ENCODE measurements at places on chromosomes 2 and 18. TPM values are rescaled to one million over a fixed set of nuclear protein-coding genes. Genes with fewer than 3 reads are reported as not detected.

PUS10 gene
- 6.9 TPM for total RNA-seq

GRCh38 chr2:3604991-3605961, 10.4 kb downstream of the COLEC11 start:
- DNase-seq = peak; percentile 46

EVX2 gene
- not detected for total RNA-seq

IL1B gene
- 5.7 TPM for total RNA-seq

GRCh38 chr2:71796174-71796593, 342.8 kb downstream of the DYSF start:
- DNase-seq = no peak

DNA sequence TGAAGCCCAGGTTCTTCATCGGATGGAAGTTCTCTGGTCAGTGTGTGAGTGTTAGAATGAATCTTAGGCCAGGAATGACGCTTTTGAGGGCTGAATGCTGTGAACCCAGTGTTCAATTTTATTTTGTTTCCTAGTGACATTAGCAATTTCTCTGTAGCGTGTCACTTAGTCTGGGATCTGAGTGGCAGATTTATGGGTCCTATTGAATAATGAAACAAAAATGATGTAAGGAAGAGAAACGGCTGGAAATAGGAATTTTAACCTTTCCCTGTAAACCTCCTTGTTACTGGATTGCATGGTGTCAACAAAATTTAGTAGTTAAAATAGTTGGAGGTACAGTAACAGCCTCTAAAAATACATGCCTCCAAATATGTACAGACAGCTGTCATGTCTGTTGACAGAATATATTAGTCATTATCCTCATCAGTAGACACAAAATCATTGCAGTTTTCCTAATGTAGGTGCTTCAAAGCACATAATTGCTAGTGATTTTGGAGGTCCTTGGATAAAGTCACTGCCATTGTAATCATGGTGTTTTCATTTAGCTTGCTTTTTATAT, 223.8 kb upstream of the SPRED2 start:
- no peak for DNase-seq

GRCh38 chr18:51337406-51337805, 139.9 kb upstream of the MEX3C start:
- no peak for DNase-seq

DNA sequence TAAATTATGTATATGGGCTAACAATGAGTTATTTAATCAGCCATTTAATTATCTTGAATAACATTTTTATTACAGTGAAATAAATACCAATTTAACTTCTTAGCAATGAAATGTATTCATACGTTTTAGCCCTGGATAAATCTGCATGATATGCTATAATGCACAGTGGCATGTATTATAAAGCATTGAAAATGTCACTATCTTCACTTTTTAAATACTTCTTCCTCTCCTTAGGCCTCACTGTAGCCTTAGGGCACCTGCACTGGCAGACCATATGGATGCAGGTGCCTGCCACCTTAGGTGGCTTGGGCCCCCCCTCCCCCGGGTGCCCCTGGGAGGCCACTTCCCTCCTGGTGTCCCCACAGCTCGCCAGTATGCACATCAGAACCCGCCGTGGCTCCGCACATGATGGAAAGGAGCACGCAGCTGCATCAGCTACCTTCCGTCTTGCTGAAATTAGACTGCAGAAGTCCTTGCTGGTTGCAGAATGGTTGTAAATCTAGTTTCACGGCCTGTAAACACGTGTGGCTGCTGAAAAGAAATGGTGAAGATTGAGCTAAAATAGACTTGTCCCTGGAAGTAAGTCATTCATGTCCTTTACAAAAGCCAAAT, 56.7 kb downstream of the ADI1 start:
- DNase-seq = no peak

- DNase-seq = no peak
These were observed 16.9 kb upstream of the KCNG3 start for GRCh38 chr2:42510608-42511243.

DNA sequence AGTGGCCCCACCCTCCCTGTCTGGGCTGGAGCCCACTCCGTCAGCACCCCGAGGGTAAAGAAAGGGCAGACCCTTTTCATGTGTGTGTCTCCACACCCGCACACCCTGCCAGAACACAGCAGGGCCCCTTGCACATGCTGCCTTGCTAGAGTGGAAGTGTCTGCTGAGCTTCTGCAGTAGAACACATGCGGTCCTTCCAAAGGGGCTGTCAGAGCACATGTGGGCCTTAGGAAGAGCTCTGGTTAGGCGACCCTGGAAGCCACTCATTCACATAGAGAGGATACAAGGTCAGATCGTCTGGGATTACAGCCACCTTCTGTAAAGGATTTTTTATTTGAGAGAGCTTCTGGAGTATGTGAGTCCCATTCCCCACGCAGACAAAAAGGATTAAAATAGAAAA, 613.2 kb upstream of the RAB6C start:
- no peak for DNase-seq

VIT gene
- 0.21 TPM for total RNA-seq

DCAF17 gene
- total RNA-seq = 10.2 TPM

DNA sequence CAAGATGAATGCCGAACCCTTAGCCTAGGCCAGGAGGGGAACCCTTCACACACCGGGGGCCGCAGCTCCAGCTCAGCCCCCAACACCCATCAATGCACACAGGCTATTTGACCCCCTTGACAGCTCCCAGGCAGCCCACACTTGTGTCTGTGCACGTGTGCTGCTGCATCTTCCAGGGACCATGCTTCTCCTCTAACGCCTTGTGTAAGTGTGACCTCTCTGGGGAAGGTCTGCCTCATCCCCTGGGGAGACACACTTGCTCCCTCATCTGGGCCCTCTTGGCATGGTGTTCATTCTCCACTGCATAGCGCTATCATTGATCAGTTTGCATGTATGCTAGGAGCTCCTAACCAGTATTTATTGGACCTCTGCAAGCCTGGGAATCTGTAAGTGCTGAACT, 120.0 kb upstream of the FHL2 start:
- DNase-seq = no peak

DNA sequence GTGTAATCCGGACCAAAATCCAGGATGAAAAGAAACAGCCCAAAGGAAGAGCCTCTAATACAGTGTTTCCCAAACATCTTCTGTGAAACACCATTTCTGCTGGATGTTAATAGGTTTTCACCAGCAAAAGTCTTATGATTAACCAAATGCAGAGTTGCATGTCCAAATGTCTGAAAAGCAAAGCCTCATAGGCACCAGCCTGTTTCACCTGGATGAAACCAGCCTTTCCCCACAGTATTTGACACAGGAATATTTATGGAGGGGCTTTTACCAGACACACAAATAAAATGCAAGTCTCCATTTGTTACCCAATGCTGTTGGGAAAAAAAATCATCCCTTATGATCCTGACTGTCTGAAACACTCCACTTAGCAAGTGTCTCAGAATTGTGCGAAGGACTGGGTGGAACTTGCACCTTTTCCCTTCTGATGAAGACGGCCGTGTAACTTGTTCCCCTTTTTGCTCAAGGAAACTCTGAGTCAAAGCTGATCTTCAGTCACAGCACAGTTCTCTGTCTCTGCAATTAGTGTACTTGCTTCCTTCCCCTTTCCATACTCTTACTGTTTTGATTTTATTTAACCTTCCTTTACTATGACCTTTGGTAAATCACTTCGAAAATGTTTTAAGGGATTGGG, 70.3 kb upstream of the IL1R2 start:
- DNase-seq = no peak

DNA sequence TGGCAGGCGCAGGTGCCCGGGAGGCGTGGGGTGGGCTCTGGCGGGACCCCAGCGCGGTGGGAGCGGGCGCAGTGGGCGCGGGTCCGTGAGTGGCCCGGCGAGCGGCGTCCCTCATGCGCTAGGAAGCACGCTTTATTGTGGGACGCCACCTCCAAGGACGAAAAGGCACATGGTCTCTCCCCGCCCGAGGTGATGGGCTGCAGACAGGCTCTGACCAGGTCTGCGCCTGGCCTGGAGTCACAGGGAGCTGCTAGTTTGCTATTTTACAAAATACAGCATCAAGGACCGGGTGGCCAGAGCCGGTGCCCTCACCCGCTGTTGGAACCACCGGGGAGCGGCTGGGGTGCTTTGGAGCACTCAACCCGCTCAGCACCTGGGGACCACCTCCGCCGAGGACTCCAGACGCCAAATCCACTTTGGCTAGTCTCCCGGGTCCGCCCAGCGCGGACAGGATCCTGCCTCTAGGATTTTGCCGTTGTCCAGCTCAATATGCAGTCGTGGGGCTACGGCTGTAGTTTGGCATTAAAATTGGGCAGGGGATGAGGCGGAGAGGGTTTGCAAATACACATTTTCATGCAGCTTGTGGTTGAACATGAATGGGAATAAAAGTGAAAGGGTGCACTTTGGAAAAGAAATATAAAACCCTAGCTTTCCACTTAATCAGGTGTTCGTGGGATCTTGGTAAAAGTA, 65.4 kb downstream of the LRRFIP1 start:
- DNase-seq = no peak

DNA sequence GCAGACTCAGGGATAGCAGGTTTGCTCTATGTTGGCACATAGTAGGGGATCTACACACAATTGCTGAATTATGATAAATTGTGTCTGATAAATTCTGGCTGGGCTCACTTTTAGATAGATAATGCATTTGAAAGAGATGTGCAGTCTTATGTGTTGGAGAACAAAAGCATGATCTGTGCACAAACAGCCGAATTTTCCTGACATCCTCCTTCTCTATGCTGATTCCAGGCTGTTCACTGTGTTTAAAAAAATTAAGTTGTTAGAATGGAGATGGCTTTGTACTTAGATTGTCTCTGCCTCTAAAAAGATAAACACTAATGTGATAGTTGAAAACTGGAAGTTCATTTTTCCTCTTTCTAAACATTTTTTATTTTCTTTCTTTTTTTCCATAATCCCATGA, 2.1 kb downstream of the CERS6 start:
- DNase-seq = no peak

CABYR gene
- not detected for total RNA-seq

HOXD13 gene
- total RNA-seq = 0.32 TPM

- DNase-seq = no peak
These were observed 489.6 kb downstream of the SLC4A3 start for GRCh38 chr2:220117025-220117424.

Measured in colonic mucosa (tissue), 4 donors.